Dermis microvascular lymphatic vessel endothelial cell (primary cell): ENCODE measurements at places on chromosomes 1 and 21. TPM values are rescaled to one million over a fixed set of nuclear protein-coding genes. Genes with fewer than 3 reads are reported as not detected.
A peak's percentile ranks its signal among the peaks of the same experiment; 100 is the strongest.

DNA sequence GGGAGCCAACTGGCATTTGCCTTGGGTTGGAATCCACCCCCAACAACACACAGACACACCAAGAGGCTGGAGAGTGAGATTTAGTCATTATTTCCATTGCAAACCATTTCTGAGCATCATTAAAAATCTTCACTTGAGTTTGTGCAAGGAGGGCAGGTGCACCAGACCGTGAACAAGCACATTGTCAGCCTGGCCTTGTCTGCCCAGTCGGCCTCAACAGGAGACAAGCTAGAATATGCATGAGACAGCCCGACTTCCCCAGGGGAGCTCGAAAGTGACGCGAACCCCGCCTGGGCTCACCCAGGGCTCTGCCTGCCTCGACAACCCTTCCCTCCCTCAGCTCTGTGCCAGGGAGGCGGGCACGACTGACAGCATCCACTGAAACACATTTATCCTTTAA lies 15.4 kb upstream of the GUCA2B start:
- DNase-seq: no peak

Gene CFAP141
- not detected in 2 replicates for total RNA-seq

GRCh38 chr21:42344631-42345030 lies 6.2 kb downstream of the TFF2 start:
- DNase-seq: no peak

GRCh38 chr1:215958841-215959240 lies 391.7 kb downstream of the KCTD3 start:
- no peak for DNase-seq

GRCh38 chr1:17875171-17875881 lies 120.2 kb downstream of the ACTL8 start:
- no peak for DNase-seq

- DNase-seq: no peak
These were observed 9.5 kb downstream of the RNU1-2 start for GRCh38 chr1:16905110-16905867.

Gene KCNK1
- under 0.01 and 0.13 TPM in 2 replicates for total RNA-seq

Gene CEP170
- total RNA-seq: 70.6 and 99.4 TPM in 2 replicates

DNA sequence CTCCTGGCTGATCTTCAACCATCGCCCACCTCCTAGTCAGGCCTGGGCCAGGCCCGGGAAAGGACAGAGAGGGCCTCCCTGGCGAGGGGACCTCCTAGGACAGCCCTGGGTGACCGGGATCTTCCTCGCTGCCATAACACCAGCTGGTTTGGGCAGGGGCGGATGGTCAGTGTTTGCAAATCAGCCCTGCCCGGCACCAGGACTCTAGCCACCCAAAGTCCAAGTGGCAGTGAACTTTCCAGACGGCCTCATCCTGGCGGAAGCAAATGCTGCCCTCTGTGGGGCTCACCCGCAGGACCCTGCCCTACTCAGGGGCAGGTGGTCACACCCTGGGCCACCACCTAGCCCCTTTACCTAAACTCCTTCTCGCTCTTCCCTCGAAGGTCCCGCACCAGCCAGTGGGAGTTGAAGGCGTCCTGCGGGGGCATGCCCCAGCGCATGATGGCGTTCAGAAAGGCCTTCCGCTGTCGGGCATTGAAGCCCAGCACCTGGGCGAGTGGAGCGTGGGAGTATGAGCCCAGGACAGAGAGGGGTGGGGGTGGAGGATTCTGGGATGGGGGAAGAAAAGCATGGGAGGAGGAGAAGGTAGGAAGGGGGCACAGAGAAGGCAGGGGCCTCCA lies 55.3 kb downstream of the CHD5 start:
- DNase-seq: no peak

- DNase-seq: no peak
These were observed 17.5 kb downstream of the RNF2 start for GRCh38 chr1:185062710-185063370.

GRCh38 chr1:105652109-105652508 lies 1404.4 kb upstream of the PRMT6 start:
- no peak for DNase-seq

DNA sequence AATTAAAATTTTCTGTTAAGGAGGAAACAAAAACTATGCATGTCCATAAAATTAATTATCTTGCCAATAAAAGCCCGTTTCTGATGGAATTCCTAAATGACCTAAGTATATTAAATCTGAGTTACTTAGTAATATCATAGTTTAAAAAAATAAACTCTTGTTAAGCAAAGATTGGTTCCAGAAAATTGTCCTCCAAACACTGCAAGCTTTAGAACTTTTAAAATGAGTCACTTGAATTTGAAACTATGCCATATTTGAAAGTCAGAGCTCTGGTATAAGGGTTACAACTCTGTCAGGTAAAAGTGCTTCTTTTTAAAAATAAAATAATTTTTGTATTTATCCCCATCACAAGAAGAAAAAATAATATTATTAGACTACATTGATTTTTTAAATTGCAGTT lies 409.5 kb downstream of the PLPP3 start:
- DNase-seq: no peak

DNA sequence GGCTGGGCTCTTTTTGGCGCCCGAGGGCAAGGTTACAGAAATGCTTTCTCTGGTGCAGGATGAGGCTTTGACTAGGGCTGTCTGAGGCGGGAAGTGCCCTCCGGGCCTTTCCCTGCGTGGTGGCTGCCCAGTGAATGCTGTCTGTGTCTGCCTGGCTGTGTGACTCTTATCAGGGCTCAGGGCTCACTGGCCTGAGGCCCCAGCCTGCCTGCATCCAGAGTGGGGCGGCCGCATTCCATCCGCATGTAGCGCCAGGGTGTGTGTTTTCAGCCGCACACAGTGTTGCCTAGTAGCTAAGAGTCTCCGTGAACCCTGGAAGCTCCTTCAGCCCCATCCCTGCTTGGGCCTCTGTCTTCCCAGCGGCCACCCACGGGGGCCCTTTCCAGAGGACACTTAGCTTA lies 59.1 kb downstream of the FAAP20 start:
- no peak for DNase-seq

GRCh38 chr1:50421366-50421748 lies 1.9 kb downstream of the DMRTA2 start:
- no peak for DNase-seq

Gene SPRR3
- not detected in 2 replicates for total RNA-seq

GRCh38 chr1:90728502-90729287 lies 11.6 kb upstream of the BARHL2 start:
- no peak for DNase-seq

Gene BROX
- 29.1 and 34.1 TPM in 2 replicates for total RNA-seq

- no peak for DNase-seq
These were observed 231.7 kb upstream of the AJAP1 start for GRCh38 chr1:4422504-4423289.

DNA sequence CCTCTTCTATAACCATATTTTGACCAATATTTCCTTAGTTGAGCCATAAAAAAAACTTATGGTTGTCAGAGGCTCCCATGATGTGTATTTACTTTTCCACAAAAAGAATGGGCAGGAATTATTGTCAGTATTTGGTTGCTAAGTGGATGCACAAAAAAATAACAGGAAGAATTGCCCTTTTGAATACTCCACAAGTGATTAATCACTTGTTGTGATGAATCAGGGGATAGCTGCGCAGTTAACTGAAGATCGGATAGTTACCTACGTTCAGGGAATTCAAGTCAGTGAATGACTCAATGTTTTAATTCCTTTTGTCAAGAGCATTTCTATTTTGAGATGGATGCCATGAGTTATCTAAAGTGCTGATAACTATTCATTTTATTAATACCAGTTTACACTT lies 785.2 kb upstream of the B3GALT2 start:
- DNase-seq: peak; percentile 36

- DNase-seq: no peak
These were observed 1.5 kb upstream of the KRTAP10-6 start for GRCh38 chr21:44593598-44594405.

- no peak for DNase-seq
These were observed 57.0 kb downstream of the CAMTA1 start for GRCh38 chr1:6842301-6842700.

GRCh38 chr1:24987875-24988557 lies 57.9 kb upstream of the RUNX3 start:
- no peak for DNase-seq

DNA sequence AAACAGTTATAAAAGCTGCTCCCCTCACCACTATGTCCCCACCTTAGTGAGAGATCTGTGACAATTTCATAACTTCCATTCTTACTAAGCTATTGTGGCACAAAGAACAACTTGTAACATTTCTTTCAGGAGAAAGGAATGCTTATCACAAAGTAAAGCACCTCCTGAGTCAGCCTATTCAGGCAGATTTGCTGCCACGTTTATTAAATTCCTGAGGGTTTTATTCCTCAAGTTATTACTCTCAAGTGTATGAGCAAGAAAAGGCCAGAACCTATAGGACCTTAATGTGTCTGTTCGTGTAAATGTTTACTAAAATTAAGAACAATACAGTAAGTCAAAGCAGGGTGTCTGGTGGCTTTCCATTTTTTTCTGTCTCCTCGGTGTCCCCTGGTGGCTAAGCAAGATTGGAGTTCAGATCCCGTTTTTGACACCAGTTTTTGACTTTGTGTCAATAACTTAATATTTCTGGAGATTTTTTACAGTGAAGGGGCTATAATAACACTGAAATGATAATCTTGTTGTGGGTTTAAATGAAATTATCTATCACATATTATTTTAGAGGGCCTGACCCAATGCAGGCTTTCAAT lies 1539.6 kb downstream of the BRINP3 start:
- peak; percentile 7 for DNase-seq

DNA sequence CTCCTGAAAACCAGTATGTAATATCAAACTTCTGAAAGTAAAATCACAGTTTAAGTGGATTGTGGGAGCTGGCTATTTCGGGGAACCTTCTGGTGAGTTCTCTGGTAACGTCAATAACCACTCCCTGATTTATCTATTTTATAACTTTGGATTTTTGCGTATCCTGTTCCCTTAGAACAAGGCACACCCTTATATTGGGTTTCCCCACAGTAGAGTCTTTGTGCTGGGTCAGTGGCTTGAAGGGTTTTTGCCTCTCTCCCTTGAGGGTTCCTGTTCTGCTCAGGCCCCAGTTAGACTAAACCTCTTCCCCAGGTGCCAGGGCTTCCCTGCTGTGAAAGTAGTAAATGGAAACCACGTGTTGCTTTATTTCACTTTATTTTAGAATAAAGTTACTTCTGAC lies 21.3 kb downstream of the CCN1 start:
- no peak for DNase-seq

- DNase-seq: no peak
These were observed 94.0 kb downstream of the LACTBL1 start for GRCh38 chr1:22878626-22879025.

Gene CTTNBP2NL
- total RNA-seq: 13.0 and 20.9 TPM in 2 replicates

DNA sequence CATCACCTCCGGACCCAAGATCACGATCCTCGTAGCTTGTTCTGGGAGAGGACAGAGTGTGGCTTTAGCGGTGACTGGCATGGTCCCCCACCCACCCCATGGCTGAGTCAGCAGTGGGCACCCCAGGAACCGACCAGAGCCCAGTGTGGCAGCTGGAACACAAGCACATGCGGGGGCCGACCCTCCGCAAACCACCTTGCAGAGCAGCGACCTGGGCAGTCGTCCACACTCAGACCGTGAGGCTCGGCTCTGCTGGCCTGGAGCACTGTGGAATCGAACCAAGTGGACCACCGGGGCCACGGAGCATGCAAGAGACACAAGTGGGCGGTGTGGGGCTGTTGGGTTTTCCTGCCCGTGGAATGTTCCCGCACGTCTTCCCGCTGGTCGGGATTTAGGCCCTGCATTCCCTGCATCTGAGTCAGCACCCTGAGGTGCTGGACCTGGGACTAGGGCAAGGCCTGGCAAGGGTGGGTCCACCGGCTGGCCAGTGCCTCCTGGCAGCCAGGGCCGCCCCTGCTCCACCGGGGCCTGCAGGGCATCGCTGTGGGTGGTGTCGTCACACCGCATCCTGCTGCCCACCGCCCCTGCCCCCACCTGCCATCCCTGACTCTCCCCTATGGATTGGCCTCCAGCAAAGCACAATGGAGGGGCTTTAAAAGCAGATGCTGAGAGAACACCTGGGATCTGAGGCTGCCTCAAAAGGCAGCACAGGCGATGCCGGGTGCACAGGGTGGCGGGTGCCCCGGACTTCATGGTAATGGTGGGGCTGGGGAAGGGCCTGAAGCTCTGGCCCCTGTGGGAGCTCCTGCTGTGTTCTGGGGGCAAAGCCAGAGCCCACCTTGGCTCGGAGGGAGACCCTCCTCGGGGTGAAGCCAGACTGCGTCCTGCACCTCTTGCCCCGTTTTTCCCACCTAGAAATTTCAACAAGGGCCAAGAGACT lies 18.5 kb downstream of the MORN1 start:
- DNase-seq: no peak

Gene GJB5
- total RNA-seq: not detected in 2 replicates

Gene CYP4B1
- total RNA-seq: not detected in 2 replicates

- no peak for DNase-seq
These were observed 10.0 kb downstream of the PDPN start for GRCh38 chr1:13593511-13594131.

DNA sequence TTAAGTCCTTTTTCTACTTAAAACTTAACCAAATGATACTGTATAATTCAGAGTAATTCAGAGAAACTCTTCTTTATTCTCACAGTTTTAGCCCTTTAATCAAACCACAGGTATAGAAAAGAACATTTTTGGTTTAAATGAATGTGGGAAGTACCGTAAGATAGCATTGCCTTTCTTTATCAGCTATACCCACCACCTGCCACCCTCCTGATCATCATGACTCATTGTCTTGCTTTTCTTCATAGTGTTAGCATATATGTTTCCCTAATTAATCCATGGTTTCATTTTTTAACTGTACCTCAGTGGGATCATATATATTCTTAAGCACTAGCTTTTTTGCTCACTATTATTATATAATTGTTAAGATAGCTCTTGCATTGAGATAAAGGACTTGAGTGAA lies 27.5 kb upstream of the ANGPTL1 start:
- DNase-seq: no peak

GRCh38 chr1:66732407-66733166 lies 19.7 kb upstream of the DYNLT5 start:
- peak; percentile 70 for DNase-seq
